Myometrial cell (primary cell): ENCODE measurements at places on chromosomes 11 and 22. TPM values are rescaled to one million over a fixed set of nuclear protein-coding genes. Genes with fewer than 3 reads are reported as not detected.

C1QTNF5 gene
- 10.7 and 12.9 TPM in 2 replicates for total RNA-seq

APOL3 gene
- 5.5 and 12.8 TPM in 2 replicates for total RNA-seq

PLA2G6 gene
- 11.0 and 11.3 TPM in 2 replicates for total RNA-seq

TREH gene
- total RNA-seq: not detected in 2 replicates

NPAS4 gene
- not detected in 2 replicates for total RNA-seq

PHOX2A gene
- 1.2 TPM in 1 of 2 replicates, not detected in the other for total RNA-seq

COPB1 gene
- 206 and 265 TPM in 2 replicates for total RNA-seq

P4HA3 gene
- total RNA-seq: 4.8 and 8.4 TPM in 2 replicates

KRTAP5-11 gene
- total RNA-seq: not detected in 2 replicates

TIMP3 gene
- 35.2 and 40.6 TPM in 2 replicates for total RNA-seq

KLHDC7B gene
- total RNA-seq: not detected in 2 replicates

C22orf31 gene
- not detected in 2 replicates for total RNA-seq

PTGDR2 gene
- not detected in 2 replicates for total RNA-seq

SEC14L6 gene
- 0.35 TPM in 1 of 2 replicates, not detected in the other for total RNA-seq

TMEM191C gene
- 0.29 and 0.71 TPM in 2 replicates for total RNA-seq

LDLRAD3 gene
- 7.8 and 9.9 TPM in 2 replicates for total RNA-seq

MOGAT2 gene
- total RNA-seq: not detected in 2 replicates

ENTHD1 gene
- not detected in 2 replicates for total RNA-seq

C11orf91 gene
- total RNA-seq: not detected in 2 replicates

APOA5 gene
- not detected in 2 replicates for total RNA-seq

GGTLC3 gene
- not detected in 2 replicates for total RNA-seq

TMX2 gene
- 61.4 and 76.0 TPM in 2 replicates for total RNA-seq

VPS11 gene
- 20.5 and 20.7 TPM in 2 replicates for total RNA-seq

CEP126 gene
- 0.29 and 1.1 TPM in 2 replicates for total RNA-seq
